ENCODE measurements at places on chromosomes 5 and 9. TPM values are rescaled to one million over a fixed set of nuclear protein-coding genes. Genes with fewer than 3 reads are reported as not detected.

DNA sequence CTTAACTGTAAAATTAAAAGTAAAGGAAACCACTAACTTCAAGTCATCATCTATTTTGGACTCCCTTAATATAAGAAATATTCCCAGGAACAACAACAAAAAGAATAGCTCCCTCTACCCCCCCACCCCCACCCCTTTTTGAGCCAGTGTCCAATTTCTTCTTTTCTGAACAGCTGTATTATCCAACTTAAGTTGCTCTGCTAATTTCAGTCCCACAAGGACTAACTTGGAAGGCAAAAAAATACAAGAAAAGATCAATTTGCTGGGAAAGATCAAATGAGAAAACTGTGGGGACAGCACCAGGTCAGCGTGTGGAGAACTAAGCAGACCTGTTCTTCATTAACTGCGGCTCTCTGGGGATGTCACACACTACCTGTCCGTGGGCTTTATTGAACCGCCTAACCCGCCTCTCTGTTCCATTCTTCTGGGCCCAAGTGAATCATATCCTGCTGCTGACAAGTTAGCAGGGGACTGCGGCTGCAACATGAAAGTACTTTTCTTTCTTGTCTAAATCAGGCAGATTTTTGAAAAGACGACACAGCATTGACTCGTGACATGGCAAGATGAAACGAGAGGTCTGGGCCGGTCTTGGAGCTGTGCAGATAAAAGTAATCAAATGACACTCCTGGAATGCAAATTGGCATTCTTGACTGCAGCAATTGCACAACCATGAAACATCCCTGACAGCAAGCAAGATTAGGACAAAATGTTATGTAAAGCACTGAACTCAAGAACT, 2.7 kb downstream of the BNC2 start:
- no peak for DNase-seq

DNA sequence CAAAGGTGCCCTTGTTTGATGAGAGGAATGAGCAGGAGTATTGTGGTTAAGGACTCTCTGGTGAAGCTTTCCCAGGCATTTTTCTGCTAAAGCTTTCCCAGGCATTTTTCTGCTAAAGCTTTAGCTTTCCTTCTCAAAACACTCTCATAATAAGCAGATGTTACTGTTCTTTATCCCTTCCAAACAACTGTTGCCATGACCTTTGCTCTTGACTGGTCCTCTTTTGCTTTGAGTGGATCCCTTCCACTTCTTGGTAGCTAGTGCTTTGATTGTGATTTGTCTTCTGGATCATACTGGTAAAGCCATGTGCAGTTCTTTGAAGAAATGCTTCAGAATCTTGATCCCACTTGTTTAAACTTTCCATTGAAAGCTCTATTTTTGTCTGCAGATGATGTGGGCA, 85.8 kb downstream of the GPBP1 start:
- no peak for DNase-seq

DNA sequence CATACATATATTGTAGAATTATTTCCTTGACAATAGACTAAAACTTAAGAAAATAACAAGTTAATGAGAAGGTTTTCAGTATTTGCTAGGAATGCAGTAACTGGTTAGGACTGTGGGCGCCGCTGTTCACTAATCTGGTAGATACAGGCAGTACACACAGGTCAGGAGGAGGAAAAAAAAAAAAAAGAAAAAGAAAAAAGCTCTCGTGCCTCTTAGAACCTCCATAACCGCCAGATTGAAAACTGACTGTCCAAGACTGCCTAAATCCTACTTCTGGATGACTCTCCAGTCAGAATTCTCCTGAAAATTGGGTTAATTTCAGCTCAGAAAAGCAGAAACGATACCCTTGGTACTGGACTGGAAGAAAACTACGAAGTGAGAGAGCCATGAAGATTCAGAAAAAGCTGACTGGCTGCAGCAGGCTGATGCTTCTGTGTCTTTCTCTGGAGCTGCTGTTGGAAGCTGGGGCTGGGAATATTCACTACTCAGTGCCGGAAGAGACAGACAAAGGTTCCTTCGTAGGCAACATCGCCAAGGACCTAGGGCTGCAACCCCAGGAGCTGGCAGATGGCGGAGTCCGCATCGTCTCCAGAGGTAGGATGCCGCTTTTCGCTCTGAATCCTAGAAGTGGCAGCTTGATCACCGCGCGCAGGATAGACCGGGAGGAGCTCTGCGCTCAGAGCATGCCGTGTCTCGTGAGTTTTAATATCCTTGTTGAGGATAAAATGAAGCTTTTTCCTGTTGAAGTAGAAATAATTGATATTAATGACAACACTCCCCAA, at the start of gene PCDHGA1:
TSS of gene PCDHGA1 (plus strand) at position 216 of the 782 bp plus-strand sequence.
- no peak for DNase-seq

Gene PTPRD
- total RNA-seq = 11.0 TPM

GRCh38 chr9:80144406-80144805, 572.6 kb downstream of the TLE4 start:
- DNase-seq = no peak

Gene SLC45A2
- not detected for total RNA-seq

Gene UBE2R2
- 45.7 TPM for total RNA-seq

DNA sequence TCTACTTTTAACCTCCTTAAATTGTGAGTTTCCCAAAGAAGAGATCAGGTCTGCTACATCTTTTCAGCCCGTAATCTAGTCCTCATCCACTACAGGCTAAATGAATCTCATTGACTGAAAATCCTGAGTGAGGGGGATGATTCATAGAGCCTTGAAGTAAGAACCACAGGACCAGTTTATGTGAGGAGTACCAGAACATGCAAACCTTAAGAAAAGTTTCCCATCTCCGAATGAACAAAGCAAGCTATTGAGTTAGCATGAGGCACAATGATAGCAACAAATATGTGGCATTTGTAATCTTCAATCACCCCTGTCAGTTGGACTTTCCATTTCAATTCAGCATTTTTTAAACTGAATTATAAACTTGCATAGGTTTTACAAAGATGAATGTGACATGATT, 197.0 kb downstream of the ALDH1A1 start:
- no peak for DNase-seq

DNA sequence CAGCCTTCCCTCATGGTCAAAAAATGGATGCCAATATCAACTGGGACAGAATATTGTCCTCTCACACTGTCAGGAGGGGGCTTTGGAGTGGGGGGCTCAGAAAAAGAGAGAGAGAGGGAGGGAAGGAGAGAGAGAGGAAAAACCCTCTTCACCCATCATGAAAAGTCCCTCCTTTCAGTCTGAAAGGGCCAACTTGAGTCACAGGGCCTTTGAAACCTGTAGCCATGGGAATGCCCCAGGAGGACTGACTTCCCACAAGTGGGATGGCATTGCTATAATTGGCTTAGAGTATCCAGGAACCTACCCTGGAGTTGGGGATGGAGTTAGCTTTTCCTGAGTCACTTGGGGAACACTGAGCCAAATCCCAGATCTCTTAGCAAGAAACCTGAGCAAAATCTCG, 41.2 kb downstream of the DNAJC21 start:
- DNase-seq = no peak

- no peak for DNase-seq
Observed at GRCh38 chr5:116810951-116811350, 236.3 kb upstream of the SEMA6A start.

Gene IGFBPL1
- 0.26 TPM for total RNA-seq

Gene LHX3
- not detected for total RNA-seq

DNA sequence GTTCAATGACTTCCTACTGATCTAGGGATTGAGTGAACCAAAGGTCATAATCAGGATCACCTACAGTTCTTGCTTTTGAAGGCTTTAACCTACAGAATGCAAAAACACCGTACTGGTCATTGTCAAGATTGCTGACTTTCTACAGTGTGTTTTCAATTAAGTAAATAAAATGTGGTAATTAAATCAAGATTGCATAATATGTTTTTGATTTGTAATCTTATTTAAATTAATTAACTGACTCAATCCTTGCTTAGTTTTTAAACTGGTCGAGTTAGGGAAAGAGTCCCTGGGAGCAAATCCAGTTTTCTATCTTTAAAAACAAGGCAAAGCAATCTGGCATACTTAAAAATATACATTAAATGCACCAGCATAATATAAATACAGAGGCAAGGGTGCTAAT, 125.9 kb downstream of the NFIB start:
- DNase-seq = no peak

- DNase-seq = no peak
Observed at GRCh38 chr5:3913279-3913678, 317.6 kb downstream of the IRX1 start.

- no peak for DNase-seq
Observed at GRCh38 chr5:68873198-68873597, 220.6 kb upstream of the SLC30A5 start.

Gene BARHL1
- not detected for total RNA-seq

Measured in heart left ventricle (tissue), 16 donors.